Frontal cortex (tissue), 4 donors: ENCODE measurements at places on chromosomes 5 and 9.

GRCh38 chr9:80125731-80126264 is 554.0 kb downstream of the TLE4 start:
- DNase-seq: no peak

DNA sequence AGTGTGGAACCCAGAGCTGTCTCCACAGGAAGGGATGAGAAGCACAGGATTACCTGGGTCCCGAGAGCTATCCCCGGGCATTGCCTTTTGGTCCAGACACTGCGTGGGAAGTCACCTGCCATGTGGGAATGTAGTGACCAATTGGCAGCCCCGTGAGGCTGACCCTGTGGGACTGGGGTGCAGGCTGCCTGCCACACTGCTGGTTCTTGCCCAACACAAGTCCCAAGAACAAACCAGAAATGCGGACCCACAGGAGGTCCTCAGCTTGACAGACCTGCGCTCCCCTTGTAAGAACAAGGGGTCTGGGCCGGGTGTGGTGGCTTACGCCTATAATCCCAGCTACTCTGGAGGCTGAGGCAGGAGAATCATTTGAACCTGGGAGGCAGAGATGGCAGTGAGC is 2.4 kb upstream of the FGD3 start:
- DNase-seq: no peak

DNA sequence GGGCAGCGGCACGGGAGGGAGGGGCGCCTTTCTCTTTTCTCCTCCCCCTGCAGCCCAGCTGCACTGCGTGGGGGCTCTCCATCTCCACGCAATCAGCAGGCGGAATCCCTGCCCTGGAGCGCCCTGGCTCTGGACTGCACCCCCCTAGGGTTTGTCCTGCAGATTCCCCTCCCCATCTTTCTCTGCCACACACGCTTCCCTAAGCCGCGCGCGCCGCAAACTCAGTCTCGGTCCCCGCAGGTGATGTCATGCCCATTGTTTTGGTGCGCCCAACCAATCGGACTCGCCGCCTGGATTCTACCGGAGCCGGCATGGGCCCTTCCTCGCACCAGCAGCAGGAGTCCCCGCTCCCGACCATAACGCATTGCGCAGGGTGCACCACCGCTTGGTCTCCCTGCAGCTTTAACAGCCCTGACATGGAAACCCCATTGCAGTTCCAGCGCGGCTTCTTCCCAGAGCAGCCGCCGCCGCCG is at the start of gene KCNN2:
TSS of gene KCNN2 (plus strand) at position 347 of the 473 bp plus-strand sequence. CDS start at position 417, 70 bp downstream.
- peak; percentile 84 for DNase-seq

DNA sequence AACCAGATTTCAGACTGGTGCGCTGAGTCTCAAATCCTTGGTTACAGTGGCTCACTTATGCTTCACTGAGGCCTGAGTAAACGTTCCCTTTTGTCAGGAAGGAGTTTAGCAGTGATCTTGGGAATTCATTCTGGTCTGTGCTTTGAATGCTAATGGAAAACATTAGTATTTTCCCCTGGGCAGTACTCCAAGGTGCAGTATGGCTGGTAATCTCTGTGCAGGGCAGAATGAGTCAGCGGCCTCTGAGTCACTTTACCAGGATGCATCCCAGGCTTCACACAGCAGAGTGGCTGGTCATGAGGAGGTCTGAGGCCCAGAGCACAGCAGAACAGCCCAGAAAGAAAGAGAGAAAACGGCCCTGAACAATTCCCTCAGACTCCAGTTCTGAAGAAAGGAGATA is 54.0 kb downstream of the PCA3 start:
- no peak for DNase-seq

- DNase-seq: no peak
Observed at GRCh38 chr5:142056816-142057696, 44.2 kb upstream of the GNPDA1 start.

DNA sequence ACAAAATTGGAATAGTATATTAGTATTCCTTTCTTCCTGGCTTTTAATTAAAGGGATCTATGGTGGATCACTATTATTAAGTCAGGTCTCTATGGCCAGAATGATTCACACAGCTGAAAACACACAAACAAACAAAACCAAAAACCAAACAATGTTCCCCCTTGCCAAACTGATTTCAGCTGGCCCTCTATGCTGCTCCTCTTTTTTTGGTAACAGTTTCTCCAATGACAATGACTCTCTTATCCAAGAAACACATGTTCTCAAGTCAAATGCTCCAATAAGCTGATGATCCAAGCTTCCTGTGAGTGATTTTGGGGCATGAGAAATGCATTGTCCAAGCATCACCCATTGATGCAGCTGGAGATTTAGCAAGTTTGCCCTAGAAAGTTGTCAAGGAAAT is 193.4 kb upstream of the TUT7 start:
- DNase-seq: no peak

- DNase-seq: no peak
Observed at GRCh38 chr5:151574444-151574996, 16.6 kb downstream of the FAT2 start.

GRCh38 chr5:153498516-153498915 is 8.0 kb downstream of the GRIA1 start:
- no peak for DNase-seq

DNA sequence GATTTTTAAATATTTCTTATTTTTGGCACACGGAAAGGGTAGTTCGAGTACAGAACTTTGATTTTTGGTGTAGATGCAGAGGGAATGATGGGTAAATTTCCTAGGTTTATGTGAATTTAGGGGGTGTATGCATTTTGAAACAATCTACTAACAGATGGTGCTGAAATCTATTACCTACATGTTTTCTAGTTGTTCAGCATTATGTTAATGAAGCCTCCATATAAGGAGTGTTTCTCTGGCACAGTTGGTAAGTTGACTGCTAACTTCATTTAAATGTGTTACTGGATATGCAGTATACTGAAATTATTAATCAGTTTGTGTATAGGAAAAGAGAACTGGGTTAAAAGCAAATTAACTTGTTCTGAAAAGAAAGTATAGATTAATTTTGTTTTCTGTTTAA is 17.5 kb downstream of the SUB1 start:
- no peak for DNase-seq

GRCh38 chr5:115398719-115399118 is 102.3 kb upstream of the CCDC112 start:
- DNase-seq: no peak

DNA sequence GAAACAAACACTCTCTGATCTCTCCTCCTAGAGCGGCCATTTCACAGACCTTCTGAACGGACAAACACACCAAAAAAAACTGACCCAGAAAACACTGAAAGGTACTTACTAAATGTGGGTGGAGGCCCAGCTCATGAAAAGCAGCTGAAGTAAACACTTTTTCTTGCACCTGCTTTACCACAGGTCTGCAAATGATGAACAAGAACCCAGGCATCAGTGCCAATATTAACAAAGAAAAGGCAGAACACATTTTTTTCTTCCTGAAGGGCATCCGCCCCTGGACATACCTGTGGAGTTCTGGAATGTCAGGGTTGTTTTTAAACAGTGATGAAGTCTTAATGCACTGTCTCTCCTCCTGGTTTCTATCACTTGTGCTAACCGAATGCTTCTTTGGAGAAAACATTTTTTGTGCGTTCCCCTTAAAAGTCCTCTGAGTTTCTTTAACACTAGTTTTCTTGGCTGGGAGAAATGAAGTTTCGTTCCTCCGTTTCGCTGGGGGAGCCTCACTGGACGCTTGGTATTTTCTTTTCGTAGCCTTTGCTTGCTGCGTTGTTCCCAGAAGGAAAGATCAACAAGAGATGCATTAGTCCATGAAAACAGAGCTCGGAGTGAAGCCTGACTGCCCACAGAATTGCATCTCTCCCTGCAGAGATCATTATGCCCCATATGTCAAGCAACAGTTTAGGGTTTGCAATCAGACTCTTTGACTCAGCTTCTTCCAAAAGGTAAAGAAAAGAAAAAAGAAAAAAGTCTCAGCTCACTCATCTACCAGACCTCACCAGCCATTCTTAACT is 7.4 kb downstream of the DDX31 start:
- DNase-seq: no peak

- DNase-seq: no peak
Observed at GRCh38 chr5:117568622-117569021, 994.0 kb upstream of the SEMA6A start.
